ENCODE measurements at places on chromosomes 5 and 9. TPM values are rescaled to one million over a fixed set of nuclear protein-coding genes. Genes with fewer than 3 reads are reported as not detected.

Gene CCL27
- total RNA-seq, result 0.84 TPM

Gene PCDHGC4
- 5.2 TPM for total RNA-seq

Gene SLC34A1
- not detected for total RNA-seq

Gene CDKN2A
- 86.1 TPM for total RNA-seq

Gene FGFR4
- total RNA-seq, result 8.0 TPM

Gene EGR1
- 701 TPM for total RNA-seq

Gene DIPK1B
- total RNA-seq, result 56.2 TPM

Gene RGS3
- 24.9 TPM for total RNA-seq

Gene GFPT2
- 16.3 TPM for total RNA-seq

Gene SLC30A5
- 49.0 TPM for total RNA-seq

Gene DMGDH
- total RNA-seq, result 1.2 TPM

Gene FAM153A
- not detected for total RNA-seq

Gene NUTM2G
- not detected for total RNA-seq

Gene NXNL2
- total RNA-seq, result 2.2 TPM

Gene SHB
- 35.5 TPM for total RNA-seq

Gene SLC1A3
- 55.0 TPM for total RNA-seq

Gene GZMA
- total RNA-seq, result not detected

Gene CATSPER3
- total RNA-seq, result 1.1 TPM
